ENCODE measurements at places on chromosomes 16 and 17.

DNA sequence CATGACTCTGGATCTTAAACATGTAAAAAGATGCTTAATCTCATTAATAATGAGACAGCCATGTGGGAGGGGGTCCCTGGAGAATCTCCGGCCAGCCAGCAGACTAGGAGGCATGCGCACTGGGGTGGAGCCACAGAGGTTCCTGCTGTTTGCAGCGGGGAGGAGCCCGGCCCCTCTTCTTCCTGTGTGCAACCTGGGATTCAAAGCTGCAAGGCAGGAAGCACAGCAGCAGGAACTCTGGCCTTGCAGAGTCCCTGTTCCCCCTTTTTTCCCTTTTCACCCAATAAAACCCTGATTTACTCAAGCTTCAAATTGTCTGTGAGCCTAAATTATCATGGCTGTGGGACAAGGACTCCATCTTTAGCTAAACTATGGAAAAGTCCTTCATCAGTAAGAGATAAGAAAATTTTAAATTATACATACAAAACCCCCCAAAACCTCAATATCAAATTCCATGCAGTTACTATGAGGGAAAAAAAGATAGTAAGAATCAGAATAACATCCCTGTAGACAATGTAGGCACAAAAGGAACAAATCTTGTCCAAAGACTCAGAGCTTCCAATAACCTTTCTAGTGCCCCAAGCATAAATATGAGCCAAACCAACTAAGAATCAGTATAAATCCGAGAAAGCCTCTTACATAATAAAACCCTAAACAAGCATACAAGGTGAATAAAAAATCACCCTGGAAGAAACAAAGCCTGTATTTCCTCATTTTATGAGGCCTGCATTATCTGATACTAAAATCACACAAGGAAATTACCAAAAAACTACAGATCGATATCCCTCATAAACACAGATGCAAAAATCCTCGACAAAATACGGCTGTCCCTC, 12.1 kb downstream of the CFDP1 start:
- DNase-seq: no peak

DNA sequence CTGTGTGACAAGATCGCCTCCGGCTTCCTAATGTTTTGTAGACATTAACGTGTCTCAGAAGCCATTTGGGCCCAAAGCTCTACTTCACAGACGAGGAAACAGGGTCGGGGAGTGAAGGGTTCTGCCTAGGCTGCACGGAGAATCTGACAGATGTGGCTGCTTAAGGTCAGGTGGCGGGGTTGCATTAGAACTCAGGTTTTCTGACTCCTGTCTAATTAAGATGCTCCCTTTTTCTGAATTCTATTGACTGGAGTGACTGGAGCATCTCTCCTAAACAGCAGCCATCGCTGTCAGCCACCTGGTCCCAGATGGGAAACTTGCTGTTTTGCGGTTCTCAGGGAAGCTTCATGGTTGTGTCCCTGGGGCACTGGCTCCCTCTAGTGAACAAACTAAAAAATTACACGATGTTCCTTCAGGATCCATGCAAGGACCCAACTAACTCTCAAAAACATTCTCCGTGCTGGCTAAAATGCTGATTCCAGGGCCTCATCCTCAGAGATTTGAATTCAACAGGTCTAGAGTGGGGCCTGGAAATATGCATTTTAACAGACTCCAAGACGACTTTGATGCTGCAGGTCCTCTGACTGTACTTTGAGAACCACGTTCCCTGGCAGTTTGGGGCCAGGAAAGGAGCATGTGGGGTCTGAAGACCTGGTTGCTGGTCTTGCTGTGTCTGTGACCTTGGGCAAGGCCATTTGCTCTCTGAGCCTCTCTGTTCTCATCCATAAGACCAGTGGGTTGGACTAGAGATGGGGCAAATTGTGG, 117.4 kb downstream of the IRF8 start:
- peak; percentile 11 for DNase-seq

DNA sequence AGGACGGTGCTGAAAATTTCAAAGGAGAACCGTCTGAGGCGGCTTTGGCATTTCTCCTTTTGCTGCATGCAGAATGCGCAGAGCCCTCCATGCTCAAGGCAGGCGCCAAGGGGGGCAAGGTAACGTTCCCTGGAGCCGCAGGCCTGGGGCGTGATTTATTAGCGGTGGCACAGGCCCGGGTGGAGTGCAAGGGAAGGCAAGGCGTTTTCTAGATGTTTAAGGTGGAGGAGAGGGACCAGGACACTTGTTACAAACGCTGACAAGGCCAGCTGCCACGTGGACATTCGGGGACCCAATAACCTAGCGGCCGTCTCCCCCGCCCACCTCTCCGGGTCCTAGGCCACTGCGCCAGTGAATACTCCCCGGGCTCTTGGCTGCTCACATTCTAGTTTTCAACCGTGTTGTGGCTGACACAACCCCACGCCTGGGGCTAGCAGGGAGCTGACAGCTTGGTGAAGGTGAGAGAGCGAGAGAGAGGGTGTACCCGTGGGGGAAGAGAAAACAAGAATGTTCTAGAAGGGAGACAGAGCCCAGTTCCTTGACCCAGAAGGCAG, 250.1 kb downstream of the C16orf95 start:
- DNase-seq: no peak

DNA sequence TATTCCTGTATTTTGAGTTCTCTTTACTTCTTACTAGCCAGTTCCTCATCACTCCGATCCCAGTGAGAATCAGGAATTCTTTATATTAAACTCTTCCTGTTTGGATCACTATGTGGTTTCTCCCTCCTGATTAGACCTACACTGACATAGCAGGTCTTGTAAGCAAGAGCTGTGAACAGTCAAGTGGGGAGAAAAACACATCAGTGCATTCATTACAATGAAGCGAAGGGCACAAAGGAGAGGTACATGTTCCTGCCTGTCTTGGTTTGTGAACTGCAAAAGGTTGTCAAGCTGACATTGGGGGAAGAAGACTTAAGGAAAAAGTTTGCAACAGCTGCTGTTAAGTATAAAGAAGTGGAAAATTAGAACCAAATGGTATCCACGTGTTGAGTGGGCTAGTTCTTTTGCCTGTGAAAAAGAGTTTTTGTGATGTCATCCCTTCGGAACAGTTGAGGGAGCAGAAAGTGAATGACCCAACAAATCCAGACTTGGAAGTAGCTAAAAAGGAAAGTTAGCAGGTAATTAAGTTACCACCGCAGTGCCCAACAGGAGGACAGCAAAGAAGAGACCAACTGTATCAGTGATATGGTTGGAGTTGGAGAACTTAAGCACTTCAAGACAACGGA, 23.0 kb upstream of the TRIM25 start:
- DNase-seq: no peak

- no peak for DNase-seq
Measured at GRCh38 chr17:6487251-6488007, 43.2 kb downstream of the PIMREG start.

DNA sequence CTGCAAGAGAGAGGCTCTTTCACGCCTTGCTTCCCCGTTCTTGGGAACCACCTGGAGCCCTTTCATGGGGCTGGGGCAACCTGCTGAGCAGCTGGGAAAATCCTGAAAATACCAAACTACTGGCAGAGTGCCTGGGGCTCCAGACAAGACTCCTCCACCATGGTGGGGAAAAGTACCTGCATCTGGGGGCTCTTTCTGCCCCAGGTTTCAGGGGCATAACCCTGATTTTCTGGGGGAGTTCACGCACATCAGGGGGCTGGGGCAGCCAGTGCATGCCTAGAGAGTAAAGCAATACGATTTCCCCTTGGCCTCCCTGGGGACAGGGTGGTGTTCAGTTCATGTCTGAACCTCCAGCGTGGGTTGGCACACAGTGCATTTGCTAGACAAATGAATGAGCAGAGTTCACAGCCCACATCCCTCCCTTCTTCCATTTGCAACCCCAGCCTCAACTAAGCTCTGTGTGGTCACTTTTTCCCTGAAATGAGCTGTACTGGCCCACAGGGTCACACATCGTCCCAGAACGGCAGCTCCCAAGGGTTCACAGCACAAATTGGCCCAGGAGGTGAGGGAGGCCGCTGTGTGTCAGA, 5.2 kb upstream of the CDC42EP4 start:
- DNase-seq: no peak

- DNase-seq: no peak
Measured at GRCh38 chr16:82033006-82033405, 2.0 kb upstream of the HSD17B2 start.

DNA sequence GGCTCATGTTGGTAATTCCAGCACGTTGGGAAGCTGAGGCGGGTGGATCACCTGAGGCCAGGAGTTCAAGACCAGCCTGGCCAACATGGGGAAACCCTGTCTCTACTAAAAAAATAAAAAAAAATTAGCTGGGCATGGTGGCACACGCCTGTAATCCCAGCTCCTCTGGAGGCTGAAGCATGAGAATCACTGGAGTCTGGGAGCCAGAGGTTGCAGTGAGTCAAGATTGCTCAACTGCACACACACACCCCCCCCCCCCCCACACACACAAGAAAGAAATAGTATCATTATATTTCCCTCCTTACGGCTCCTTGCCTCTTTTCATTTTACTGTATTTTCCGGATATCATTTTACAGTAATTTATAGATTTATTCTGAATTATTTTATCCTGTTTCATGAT, 963.1 kb upstream of the GOT2 start:
- DNase-seq: no peak

DNA sequence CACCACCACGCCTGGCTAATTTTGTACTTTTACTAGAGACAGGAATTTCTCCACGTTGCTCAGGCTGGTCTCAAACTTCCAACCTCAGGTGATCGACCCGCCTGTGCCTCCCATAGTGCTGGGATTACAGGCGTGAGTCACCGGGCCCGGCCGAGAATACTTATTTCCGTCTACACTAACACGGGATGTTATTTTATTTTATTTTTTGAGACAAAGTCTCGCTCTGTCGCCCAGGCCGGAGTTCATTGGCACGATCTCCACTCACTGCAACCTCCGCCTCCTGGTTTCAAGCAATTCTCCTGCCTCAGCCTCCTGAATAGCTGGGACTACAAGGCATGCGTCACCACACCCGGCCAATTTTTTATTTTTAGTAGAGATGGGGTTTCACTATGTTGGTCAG, 9.5 kb upstream of the PDXDC1 start:
- no peak for DNase-seq

Measured in stimulated activated CD8-positive, alpha-beta memory T cell treated with anti-CD3 and anti-CD28 coated beads, Interleukin-15, amount 100 ng/mL, for 24 hours (primary cell).